ENCODE measurements at places on chromosomes 4 and X.

- no peak for DNase-seq
Observed at GRCh38 chrX:68249401-68249831, 183.9 kb downstream of the OPHN1 start.

- DNase-seq = no peak
Observed at GRCh38 chrX:19344661-19345060, 934 bp downstream of the PDHA1 start.

- no peak for DNase-seq
Observed at GRCh38 chr4:118390121-118390520, 37.3 kb upstream of the PRSS12 start.

DNA sequence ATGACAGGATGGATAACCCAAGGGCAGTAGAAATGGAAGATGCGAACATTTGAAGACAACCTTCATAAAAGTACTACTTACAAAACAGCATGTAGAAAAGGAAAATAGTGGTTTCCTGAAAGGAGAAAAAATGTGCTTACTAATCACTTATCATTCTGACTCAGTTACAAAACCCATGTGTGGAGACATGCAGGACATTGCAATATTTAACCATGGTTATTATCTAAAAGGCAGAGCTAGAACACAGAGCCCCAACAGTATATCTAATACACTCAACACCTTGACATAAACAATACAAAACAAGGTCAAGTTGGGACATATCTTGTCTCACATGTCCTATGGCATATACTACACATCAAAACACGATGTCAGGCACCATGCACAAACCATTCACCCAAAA is 55.9 kb downstream of the EIF4E start:
- DNase-seq = no peak

Data from stimulated activated CD8-positive, alpha-beta memory T cell treated with anti-CD3 and anti-CD28 coated beads, Interleukin-12 subunit alpha, Interleukin-12 subunit beta, amount 100 ng/mL, for 1 hour (primary cell).